ENCODE measurements at places on chromosomes 4 and X. TPM values are rescaled to one million over a fixed set of nuclear protein-coding genes. Genes with fewer than 3 reads are reported as not detected.

HTRA3 gene
- total RNA-seq: 1.4 TPM

TMSB15A gene
- 1.4 TPM for total RNA-seq

LRCH2 gene
- 10.6 TPM for total RNA-seq

CACNA1F gene
- total RNA-seq: under 0.01 TPM

CLIC2 gene
- 11.2 TPM for total RNA-seq

RBM10 gene
- 37.2 TPM for total RNA-seq

ANK2 gene
- 72.4 TPM for total RNA-seq

DNA sequence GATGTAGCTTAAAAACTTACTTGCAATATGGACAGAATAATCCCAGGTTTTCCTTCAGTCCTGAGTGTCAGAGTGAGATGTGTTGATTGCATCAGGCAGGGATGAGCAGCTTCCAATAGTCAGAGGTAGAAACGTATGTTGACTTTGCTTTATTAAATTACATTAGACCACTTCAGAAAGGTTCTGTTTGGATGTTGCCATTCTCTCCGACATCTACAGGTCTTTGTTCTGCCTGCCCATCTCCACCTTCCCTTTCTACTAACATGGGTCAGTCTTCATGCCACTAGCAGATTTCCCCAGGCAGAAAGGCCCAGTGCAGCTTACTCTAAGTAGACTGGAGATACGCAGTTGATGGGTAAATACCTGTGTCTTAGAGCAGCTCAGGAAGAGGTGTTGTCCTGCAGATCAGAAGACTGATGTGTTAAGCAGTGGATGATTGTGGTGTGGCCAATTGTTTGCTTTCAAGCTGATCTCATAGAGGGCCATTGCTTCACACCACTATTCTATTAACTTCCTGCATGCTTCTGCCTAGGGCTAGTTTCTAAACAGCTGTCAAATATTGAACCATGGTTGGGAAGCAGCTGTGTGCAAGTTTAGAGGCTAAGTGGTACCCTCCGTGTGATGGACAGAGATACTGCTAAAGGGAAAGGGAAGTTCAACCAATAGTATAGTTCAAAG, 1.8 kb downstream of the FRMPD4 start:
- no peak for DNase-seq

DNA sequence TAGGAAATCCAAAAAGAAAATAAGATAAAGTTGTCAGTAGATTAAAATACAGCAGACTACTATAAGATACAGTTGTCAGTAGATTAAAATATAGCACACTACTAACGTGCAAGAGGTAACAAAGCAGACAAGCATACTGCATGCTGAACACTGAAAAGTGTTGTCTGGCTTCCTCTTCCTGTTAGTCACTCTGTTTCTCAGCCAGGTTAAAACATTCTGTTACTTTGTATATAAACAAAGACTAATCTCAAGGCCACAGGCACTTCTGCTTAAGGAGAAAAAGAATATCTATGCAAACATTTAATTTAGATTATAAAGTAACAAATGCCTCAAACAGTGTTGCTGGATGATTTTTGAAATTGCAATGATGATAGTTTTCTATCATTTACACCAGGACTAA, 41.0 kb upstream of the SCD5 start:
- DNase-seq: no peak

GRCh38 chrX:35380808-35381700, 417.1 kb upstream of the MAGEB16 start:
- DNase-seq: peak; percentile 4

DNA sequence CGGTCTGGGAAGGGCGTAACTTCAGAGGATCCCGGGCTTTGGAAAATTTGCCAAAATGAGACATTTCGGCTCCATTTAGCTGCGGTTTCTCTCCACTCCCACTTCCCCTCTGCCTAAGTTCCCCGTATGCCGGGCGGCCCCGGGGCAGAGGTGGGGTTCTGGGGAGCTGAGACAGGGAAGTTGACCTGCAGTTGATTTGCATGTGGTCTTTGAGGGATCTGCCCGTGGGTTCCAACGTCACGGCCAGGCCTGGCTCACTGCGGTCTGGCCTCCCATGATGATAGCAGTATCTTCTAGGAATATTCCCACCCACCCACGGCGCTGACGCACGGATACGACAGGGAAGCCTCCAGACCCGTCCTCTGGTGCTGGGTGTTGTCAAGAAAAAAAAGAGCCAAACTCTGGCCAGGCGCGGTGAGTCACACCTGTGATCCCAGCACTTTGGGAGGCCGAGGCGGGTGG, 27.3 kb upstream of the CRLF2 start:
- no peak for DNase-seq

GRCh38 chr4:44738615-44739014, 12.3 kb upstream of the GNPDA2 start:
- DNase-seq: peak; percentile 7

- DNase-seq: peak; percentile 76
Observed at GRCh38 chr4:124433500-124433899, 279.0 kb downstream of the ANKRD50 start.

GRCh38 chr4:36313301-36313700, 31.9 kb downstream of the DTHD1 start:
- DNase-seq: no peak

GRCh38 chr4:69594382-69594781, 45.1 kb downstream of the UGT2A2 start:
- DNase-seq: no peak

DNA sequence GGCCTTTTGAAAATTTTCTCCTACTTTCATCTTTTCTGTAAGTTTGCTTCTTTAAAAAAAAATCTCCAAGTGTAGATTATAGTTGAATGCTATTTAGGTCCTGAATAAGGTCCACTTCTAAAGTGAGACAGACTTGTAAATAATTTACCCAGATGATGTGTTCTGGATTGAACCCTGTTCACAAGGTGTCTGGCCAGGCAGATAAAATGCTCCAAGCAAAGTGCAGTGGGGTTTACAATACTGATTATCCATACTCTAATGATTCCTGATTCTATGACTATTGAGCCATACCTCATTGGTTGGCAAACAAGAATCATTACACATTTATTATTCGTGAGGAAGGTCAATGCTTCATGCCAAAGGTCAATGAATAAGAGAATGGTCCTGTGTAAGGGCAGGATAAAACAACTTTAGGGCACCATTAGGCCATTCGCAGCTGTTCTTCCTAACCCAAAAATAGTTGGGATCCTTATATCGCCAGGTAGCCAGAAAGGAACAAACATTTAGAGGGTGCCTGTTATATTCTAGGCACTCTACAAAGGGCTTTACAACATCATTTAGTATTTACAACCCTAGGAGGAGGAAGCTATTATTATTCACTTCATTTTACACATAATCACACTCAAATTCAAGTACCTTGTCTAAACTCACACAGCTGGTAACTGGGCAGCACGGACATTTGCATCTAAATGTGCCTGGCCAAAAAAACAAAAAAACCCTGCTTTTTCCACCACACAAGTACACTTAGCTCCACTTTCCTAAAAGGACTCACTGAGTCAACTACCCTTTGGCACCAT, 18.6 kb upstream of the SAT1 start:
- DNase-seq: no peak

DNA sequence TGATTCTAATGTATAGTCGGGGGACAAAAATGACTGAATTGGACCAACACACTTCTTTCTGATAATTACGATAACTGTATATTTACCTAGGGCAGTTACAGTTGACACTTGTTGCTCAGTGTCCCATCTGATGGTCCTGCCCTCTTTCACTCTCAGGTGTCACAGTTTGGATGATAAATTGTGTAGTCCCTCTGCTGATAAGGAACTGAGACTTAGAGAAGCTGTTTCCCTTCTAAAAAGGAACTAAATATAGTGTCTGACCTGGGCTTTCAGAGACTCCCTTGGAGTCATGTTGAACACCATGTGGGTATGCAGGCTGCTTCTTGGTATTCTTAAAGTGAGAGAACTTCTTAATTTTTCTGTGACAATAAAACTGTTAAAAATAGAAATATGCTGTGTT, 23.7 kb upstream of the PNPLA4 start:
- no peak for DNase-seq
